Activated T-cell treated with anti-CD3 and anti-CD28 coated beads for 48 hours (primary cell): ENCODE measurements at places on chromosomes 7 and 10.
A peak's percentile ranks its signal among the peaks of the same experiment; 100 is the strongest.

- DNase-seq: no peak
Measured at GRCh38 chr10:8829592-8829991, 775.1 kb downstream of the GATA3 start.

- no peak for DNase-seq
Measured at GRCh38 chr10:87603769-87604168, 55.9 kb upstream of the PAPSS2 start.

DNA sequence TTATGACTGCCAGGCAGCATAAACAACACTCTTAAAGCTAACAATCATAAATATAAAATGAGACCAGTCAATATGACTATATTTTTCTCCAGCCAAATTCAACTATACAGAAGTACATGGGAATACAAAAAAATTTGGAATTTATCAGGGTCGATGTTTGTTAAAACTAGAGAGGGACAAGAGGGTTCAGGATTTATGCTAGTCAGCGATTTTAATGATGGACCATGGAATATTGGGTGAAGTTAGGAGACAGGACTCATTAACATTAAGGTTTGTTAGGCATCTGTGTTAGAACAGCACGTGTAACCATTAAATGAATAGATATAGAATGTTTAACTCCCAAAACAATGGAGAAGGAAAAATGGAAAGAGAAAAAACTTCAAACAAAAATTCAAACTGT lies 146.2 kb downstream of the SEM1 start:
- DNase-seq: no peak

GRCh38 chr7:102834466-102834865 lies 78.3 kb upstream of the LRRC17 start:
- no peak for DNase-seq

GRCh38 chr7:41893656-41894055 lies 190.8 kb upstream of the INHBA start:
- no peak for DNase-seq

DNA sequence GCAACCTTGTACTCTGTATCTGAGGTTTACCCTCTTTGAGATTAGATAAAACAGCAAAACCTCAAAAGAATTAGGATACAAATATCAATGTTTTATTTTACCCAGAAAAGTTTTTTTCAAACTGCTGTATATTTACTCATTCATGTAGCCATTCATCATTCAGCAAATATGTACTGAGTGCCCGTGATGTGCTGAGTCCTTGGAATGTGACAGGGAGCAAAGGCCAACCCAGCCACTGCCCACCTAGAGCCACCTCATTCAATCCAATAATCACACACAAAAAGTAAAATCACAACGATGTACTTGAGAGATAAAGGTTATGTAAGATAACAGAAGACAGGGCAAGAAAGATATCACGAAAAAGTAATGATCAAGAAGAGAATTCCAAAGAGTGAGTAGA lies 187.4 kb downstream of the CDCA7L start:
- no peak for DNase-seq

- DNase-seq: no peak
Measured at GRCh38 chr7:18975689-18976280, 141.7 kb downstream of the TWIST1 start.

DNA sequence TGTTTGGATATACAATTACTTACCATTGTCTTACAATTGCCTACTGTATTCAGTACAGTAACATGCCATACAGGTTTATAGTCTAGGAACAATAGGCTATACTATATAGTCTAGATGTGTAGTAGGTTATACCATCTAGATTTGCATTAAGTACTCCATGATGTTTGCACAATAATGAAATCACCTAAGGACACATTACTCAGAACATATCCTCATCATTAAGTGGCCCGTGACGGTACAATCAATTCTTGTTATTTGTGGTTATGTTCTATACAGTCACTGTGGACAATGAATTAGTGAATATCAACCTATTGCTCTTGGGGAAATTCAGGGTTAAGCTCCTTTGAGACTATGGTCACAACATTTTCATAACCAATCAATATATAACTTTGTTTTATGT lies 75.6 kb downstream of the MICU1 start:
- no peak for DNase-seq

DNA sequence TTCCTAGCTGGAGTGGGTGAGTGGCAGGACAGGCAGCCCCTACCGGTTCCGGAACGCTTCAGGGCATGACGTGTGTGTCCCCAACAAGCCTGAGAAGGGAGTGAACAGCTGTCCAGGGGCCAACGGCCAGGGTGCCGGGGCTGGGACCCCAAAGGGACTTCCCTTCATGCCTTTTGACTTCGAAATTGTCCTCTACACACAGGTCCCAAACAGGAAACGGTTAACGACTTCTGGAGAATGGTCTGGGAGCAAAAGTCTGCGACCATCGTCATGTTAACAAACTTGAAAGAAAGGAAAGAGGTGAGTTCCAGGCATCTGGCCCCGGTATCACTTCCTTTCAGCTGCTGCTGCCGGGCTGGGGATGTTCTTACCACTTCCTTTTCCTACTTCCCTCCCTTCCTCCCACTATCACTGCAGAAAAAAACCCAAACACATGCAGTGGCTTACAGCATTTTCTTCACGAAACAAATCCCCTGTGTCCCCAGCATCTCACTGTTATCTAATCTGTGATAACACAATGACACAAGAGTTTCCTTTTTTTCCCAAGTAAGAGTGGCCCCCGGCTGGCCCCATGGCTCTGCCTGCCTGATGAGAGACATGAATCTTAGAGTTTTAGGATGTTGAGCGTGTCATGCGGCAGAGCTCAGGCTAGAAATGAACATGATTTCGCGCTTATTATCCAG lies 63.2 kb downstream of the MKI67 start:
- peak; percentile 24 for DNase-seq

GRCh38 chr10:97549587-97550322 lies 22.8 kb upstream of the ANKRD2 start:
- no peak for DNase-seq

GRCh38 chr10:30185341-30185740 lies 126.0 kb upstream of the JCAD start:
- no peak for DNase-seq

GRCh38 chr10:11145495-11145855 lies 127.8 kb downstream of the CELF2 start:
- no peak for DNase-seq

- no peak for DNase-seq
Measured at GRCh38 chr7:39702133-39702532, 78.8 kb downstream of the RALA start.

DNA sequence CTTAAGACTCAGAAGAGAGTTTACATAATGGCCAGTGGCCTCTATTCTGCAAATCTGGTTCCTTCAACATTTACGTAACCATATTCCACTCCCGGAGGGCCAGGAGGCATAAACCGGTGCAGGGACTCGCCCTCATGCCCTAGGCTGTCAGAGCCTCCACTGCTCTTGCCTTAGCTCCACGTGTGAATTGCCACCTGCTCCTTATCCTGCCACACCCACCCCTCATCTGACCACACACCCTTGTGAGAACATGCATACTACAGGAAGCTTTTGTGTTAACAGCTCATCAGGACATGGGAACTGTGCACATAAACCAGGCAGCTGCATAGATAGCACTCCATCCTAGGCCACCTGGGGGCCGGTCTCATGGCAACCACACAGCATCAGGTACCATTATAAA lies 146.7 kb upstream of the PFKP start:
- DNase-seq: no peak

- no peak for DNase-seq
Measured at GRCh38 chr10:89019569-89020327, 29.1 kb downstream of the FAS start.

- DNase-seq: no peak
Measured at GRCh38 chr7:4028221-4028620, 653.9 kb upstream of the FOXK1 start.

DNA sequence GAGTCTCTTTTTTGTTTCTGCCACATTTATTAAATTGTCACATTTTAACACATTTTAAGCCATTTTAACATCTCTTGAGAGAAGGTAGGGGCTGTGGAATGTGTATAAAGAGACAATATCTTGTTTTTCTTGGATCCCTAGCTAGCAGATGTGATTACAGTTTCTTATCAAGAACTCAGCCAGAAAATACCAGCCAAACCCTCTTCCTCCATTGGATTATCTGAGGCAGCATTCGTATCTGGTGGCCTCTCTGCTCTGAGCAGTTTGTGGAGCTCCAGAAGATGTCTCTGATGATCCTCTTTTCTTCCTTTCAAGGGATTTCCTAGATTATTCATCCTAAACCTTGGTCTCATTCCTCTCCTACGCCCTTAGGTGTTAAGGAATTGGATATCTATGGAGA lies 35.3 kb upstream of the PFKFB3 start:
- no peak for DNase-seq

GRCh38 chr7:92917230-92917629 lies 80.9 kb upstream of the CDK6 start:
- no peak for DNase-seq

DNA sequence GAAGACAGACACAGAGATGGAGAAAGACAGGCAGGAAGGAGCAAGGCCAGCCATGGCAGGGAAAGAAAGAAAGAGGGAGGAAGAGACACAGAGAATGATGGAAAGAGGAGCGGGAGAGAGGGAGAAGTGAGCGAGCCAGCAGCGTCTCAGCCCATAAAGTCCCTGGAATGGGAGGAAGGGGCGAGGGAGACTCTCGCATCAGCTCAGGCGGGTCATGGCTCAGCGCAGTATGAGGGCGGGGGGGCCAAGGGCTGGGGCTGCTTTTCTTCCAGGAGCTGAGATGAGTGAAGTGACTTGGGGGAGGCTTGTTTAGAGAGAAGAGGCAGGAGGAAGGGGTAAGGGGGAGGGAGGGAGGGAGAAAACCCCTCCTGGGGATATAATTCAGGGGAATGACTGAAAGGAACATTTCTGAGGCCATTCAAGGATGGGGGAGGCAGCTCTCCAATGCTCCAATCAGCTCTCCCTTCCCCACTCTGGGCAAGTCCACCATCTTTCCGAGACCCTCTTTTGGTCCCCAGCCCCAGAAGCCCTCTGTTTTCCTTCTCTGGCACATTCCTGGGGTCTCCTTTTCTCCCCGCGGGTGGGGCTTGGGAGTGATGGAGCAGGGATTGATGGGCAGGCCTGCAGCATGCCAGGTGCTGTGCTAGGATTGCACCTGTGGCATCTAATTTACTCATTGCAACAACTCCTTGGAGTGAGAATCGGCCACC lies 87.9 kb downstream of the HIF1AN start:
- DNase-seq: no peak

- DNase-seq: no peak
Measured at GRCh38 chr7:100679927-100680575, 6.5 kb downstream of the GNB2 start.

DNA sequence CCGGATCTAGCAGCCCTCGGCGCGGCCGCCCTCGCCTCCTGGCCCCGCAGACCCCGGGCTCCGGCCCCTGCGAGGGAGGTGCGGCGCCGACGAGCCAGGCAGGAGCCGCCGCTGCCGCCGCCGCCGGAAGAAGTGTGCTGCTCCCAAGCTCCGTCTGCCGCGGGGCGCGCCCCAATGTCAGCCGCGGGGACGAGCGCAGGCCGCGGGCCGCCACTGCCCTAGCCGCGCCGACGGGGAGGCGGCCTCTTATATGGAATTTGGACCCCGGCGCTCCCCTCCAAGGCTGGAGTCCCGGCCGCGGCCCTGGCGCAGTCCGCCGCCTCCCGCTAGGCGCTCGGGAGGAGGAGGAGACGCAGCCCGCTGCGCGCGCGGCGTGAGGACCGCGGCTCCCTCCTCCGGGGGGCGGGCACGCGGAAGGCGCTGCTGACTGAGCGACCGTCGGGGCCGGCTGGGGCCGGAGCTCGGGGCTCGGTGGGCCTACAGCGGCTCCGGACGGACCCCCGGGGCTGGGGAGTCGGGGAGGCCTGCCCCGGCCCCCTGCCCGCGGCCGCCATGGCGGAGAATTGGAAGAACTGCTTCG lies at the start of gene TRIM8:
TRIM8 (plus strand) TSS at position 414 of the 580 bp plus-strand sequence; CDS start at position 553, 139 bp downstream.
- DNase-seq: peak; percentile 63
